Forelimb muscle (tissue), 1 donor: ENCODE measurements at places on chromosomes 5 and 9.
A peak's percentile ranks its signal among the peaks of the same experiment; 100 is the strongest.

DNA sequence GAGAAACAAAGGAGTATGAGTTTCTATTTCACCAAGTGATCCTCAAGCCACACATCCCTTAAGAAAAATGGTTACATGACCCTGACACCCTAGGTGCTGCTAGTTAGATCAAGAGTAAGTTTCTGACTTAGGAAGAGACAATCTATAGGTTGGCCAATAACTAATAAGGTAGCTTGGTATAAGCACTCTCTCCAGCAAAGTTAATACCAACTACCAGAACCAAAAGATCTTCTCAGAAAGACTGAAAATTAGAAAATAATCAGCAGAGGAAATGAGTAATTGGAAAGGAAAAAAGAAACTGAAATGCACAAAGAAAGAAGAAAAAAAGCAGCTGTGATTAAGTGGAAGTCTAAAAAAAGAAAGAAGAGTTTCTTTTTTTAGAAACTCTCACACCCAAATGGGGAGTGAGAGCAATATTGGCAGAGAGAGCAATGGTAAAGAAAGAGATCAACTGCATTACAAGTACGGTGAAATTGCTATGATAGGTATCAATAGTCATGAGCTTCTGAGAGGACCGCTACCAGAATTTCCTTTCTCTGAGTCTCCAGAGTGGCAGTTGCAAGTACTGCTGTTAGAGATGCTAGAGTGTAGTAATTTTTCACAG is 195.5 kb downstream of the TMEM167A start:
- DNase-seq = no peak

DNA sequence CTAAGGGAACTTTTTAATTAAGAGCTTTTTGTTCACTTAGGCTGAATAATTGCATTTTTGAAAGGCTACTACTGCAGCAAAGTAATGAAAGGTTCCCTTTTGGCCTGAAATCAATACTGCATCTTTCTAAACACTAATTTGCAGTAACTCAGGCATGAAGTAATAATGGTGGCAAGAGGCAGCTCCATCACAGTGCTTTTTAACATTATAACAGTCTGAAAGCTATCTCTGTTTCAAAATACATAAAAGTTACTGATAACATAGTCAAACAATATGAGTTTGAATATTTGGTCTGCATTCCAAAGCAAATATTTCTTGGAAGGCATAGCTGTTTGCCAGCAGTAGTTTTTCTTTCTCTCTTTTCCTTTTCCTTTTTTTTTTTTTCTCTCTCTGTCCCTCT is 113.4 kb downstream of the FBN2 start:
- no peak for DNase-seq

GRCh38 chr5:116032094-116032517 is at the start of gene ARL14EPL:
TSS of gene ARL14EPL (plus strand) at chr5:116032472. CDS start at chr5:116051466, 18,994 bp downstream.
- peak; percentile 48 for DNase-seq

DNA sequence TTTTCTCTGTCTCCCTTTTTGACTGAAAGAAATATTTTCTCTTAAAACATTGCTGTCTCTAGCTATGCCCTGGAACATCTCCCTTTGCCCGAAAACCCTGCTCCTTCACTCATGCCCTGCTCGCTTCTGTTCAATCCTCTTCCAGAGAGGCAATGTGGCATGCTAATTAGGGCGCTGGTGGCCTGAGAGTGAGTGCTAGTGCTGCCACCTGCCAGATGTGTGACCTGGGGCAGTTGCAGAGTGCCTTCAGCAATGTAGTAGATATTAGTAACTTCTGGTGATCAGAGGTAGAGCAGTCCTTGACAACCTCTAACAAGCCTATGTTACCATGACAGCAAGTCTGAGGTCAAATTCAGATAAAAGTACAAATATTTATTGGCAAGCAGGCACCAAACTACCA is 119.5 kb upstream of the OSMR start:
- DNase-seq = no peak

GRCh38 chr9:650362-650761 is 191.1 kb upstream of the DMRT1 start:
- no peak for DNase-seq

DNA sequence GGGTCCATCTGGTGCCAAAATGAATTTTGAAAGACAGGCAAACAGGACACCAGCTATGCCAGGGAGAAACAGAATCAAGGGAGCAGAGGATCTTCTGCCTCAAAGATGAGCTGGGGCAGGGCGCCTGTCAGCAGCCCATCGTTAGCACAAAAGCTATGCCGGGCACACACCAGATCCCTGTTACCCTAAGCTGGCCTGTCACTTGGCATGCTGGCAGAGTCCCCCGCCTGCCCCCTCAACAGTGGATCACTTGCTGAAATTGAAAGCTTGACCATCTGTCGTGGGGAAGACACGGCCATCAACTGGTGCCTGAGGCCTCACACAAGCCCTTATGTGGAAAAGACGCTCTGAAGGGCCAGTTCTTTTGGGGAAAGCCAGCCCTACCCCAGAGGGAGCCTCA is 256.4 kb downstream of the EBF1 start:
- no peak for DNase-seq

GRCh38 chr5:37554938-37555337 is 175.8 kb downstream of the WDR70 start:
- DNase-seq = no peak

- DNase-seq = no peak
Measured at GRCh38 chr5:135235551-135236227, 163.3 kb downstream of the MACROH2A1 start.

- DNase-seq = peak; percentile 24
Measured at GRCh38 chr9:76302947-76303550, 91.2 kb downstream of the RFK start.

DNA sequence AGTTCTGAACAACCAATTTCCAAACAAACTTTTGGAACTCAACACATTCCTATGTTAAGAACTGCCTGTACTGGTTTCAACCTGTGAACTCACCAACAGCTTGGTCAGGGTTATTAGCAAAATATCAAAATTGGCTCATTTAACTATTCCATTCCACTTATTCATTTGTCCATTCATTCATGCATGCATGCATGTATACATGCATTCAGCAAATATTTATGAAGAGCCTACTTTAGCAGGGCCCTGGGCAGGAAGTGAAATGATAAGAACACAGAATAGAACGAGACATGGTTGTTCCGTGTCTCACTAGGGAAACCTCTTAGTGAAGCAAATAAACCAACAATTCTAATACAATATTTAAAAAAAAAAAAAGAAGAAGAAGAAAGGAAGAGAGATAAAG is 107.4 kb downstream of the GLIS3 start:
- no peak for DNase-seq

DNA sequence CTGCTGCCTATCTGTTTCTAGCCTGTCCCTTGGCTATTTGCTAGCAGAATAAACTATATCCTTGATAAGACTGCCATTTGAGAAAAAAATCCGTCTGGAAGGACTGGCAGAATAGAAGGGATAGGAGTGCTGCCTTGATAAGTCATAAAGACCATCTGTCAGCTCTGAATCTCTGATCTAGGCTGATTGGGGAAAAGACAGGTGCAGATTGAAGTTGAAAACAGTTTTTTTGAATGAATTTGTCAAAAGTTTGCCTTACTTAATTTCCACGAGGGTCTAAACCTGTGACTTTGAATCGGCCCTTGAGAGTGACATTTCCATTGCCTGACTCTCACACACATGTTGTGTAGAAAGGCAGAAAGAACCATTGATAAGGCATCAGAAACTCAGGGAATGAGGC is 218.6 kb downstream of the MAN2A1 start:
- DNase-seq = no peak

- no peak for DNase-seq
Measured at GRCh38 chr9:27653957-27654356, 80.7 kb upstream of the C9orf72 start.

- DNase-seq = no peak
Measured at GRCh38 chr5:178375348-178375747, 142.7 kb upstream of the PHYKPL start.

DNA sequence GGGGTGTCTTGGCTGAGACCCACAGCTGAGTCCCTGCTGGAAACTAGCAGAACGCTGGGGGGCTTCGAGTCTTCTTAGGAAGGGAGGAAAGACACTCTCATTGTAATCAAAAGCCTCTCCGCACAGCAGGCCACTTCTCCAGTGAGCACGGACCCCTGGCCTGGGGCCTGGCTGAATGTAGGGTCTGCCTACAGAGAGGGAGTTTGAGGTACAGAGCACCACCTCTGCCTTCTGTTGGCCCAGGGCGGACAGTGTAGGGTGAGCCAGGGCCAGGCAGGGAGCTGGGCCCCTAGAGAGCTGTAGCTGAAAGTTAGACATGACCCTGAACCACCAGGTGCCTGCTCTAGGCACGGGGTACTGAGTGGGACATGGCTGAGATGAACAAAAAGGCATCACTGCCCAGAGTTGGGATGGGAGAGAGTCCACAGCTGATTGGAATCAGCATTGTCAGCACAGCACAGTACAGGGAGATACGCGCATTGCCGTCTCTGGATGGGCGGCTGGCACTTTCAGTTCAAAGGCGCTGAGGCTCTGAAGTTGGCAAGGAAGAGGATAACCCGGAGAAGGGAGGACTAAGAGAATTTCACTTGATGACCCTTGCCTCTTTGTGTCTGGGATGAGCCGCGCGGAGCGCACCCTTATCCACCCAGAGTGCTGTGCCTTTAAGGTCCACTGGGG is 363 bp upstream of the SLC25A48 start:
- no peak for DNase-seq

- no peak for DNase-seq
Measured at GRCh38 chr9:757246-757881, 84.1 kb upstream of the DMRT1 start.

- DNase-seq = no peak
Measured at GRCh38 chr5:154701181-154701580, 54.0 kb upstream of the LARP1 start.

- no peak for DNase-seq
Measured at GRCh38 chr9:8738945-8739344, 939.4 kb upstream of the DMAC1 start.

GRCh38 chr5:23440703-23441102 is 66.7 kb upstream of the PRDM9 start:
- no peak for DNase-seq

DNA sequence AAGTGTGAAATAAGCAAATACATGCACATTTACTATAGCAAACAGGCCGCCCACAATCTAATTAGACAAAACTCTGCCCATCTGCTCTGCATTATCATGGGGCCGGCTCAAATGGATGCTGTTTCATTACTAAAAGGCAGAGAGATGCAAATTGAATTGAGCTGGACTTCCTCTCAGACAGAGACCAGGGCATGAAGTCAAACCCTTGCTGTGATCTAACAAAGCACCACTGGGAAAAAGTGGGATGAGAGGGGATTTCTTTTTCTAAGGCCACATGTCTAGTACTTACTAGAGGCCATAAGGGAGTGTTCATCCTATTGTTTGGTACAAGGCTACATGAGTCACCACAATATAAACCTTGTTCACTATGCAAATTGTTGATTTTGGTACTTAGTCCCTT is 614.7 kb downstream of the ISL1 start:
- no peak for DNase-seq

- DNase-seq = no peak
Measured at GRCh38 chr9:82206946-82207345, 218.4 kb downstream of the SPATA31D1 start.

DNA sequence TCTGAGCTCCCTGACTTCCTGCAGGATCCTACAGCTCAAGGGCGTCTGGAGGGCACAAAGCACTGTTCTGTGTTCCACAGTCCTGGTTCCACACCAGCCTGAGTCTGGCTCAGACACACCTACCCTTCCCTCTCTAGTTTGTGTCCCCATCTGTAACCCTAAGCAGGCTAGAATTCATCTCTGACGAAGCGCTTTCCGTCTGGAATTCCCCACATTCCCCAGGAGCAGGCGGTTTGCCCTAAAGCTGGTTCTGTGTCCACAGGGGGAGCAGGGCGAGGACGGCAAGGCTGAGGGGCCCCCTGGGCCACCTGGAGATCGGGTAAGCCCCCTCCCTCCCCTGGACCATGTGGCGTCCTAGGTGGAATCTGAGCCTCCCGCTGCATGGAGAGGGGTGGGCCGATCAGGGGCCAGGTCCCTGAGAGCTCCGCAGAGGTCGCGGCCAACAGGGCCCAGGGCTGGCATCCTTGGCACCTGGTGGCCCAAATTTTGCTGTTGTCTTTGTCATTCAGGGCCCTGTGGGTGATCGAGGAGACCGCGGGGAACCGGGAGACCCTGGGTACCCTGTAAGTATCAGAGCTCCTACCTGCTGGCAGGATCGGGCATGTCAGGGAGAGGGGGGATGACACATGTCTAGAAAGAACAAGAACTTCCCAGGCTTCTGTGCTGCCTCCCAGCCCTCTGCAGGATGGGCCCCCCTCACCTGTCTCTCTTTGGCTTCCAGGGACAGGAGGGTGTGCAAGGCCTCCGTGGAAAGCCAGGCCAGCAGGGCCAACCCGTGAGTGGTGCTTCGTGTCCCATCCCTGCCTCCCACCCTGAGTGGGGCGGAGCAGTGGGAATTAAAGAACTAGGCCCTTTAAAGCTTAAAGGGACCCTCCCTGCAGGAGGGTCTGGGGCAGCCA is 34.5 kb upstream of the ORM1 start:
- no peak for DNase-seq

- no peak for DNase-seq
Measured at GRCh38 chr9:29208670-29209069, 1635.4 kb upstream of the C9orf72 start.

DNA sequence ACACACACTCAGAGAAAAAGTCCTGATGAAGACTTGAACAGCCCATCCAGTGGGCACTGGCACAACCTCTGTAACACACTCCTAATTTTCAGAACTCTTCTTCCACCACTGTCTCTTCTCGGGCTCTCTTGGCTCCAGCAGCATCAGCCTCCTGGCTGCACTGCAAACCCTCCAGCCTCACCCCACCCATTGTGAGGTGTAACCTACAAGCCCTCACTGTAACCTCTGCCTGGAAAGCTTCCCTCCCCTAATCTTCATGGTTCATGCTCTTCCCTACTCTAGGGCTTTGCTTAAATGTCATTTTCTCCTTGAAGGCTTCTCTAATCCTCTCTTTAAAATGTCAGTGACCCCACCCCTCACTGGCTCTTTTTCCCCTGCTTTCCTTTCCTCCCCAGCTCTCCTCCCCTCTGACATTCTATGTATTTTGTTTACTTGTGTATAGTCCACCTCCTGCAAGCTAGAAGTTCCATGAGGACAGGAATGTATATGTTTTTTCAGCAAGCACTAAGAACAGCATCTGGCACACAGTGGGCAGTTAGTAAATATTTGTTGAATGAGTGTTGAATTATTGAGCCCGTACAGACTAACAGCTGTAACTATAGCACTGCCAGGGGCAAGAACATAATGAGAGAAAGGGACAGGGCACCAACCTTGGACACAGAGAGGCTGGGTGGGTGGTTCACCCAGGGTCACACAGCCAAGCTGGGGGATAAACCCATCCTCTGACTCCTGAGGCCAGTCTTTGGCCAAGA is 76.4 kb downstream of the ESM1 start:
- no peak for DNase-seq

- no peak for DNase-seq
Measured at GRCh38 chr9:38254151-38254550, 138.4 kb upstream of the ALDH1B1 start.

GRCh38 chr5:104178829-104179456 is 616.4 kb upstream of the NUDT12 start:
- DNase-seq = no peak
